ENCODE measurements at places on chromosomes 13 and 19.

- DNase-seq: no peak
Observed at GRCh38 chr13:32381539-32381938, 46.4 kb downstream of the N4BP2L1 start.

GRCh38 chr19:46637224-46637623 lies 1.2 kb upstream of the GNG8 start:
- no peak for DNase-seq

DNA sequence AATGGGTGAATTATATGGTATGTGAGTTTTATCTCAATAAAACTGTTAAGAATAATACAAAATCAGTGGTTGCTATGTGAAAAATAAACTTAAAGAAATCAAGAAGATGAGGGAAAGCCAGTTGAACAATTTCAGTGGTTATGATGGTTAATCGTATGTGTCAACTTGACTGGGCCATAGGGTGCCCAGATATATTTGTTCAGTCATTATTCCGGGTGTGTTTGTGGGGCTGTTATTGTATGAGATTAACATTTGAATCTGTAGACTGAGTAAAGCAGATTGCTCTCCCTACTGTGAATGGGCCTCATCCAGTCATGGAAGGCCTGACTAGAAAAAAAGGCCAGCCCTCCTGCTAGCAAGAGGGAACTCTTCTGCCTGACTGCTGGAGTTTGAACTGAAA lies 109.3 kb downstream of the LMO7 start:
- no peak for DNase-seq

- no peak for DNase-seq
Observed at GRCh38 chr13:62829486-62829885, 1413.8 kb upstream of the PCDH20 start.

GRCh38 chr13:50762969-50763567 lies 80.4 kb downstream of the DLEU7 start:
- no peak for DNase-seq

DNA sequence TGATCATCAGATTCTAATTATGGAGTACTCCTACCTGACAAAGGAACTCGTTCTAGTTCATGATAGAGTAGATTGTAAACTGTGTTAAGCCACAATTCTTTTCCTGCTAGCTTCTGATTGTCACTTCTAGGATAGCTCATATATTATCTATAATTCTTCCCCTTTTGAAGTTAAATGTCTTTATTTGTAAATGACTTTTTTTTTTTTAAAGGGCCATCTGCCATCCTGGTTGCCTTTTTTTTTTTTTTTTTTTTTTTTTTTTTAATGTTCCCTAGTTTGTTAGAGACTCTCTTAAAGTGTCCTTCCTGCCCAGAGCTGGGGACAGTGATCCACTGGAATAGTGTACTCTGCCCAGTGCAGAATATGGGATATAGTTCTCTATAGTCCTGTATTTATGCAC lies 4.3 kb downstream of the CHAMP1 start:
- no peak for DNase-seq

DNA sequence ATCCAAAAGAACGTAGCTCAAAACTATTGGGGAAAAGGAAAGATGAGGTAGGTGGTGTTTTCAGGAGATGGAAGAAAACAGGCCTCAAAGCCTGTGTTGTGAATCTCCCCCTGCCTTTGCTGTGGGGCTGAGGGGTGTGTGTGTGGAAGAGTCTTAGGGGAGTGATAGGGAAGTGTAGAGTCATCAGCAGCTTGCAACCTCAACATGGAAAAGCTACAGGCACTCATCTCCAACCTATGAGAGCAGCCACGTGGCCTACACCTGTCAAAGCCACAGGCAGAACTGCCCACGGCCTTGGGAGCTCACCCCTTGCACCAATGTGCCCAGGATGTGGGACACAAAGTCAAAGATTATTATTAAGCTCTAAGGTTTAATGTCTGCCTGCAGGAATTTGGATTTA lies 4.3 kb upstream of the SIGLEC12 start:
- no peak for DNase-seq

GRCh38 chr13:111616203-111616602 lies 295.8 kb downstream of the TEX29 start:
- no peak for DNase-seq

GRCh38 chr13:99254830-99255229 lies 3.3 kb downstream of the GPR18 start:
- no peak for DNase-seq

DNA sequence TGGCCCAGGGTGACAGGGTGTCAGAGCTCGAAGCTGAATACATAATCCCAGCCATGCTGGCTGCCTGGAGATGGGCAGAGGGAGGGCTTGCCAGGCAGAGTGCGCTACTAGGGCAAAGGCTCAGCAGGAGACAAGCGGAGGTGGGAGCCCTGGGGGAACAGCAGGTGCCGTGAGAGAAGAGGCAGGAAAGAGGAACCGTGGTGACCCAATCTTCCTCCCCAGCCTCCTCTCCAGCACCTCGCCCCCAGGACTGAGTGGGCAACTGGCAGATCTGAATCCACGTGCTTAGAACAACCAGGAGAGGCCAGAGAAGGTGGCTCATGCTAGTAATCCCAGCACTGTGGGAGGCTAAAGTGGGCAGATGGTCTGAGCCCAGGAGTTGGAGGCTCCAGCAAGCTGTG lies 11.0 kb upstream of the CCL25 start:
- DNase-seq: no peak

DNA sequence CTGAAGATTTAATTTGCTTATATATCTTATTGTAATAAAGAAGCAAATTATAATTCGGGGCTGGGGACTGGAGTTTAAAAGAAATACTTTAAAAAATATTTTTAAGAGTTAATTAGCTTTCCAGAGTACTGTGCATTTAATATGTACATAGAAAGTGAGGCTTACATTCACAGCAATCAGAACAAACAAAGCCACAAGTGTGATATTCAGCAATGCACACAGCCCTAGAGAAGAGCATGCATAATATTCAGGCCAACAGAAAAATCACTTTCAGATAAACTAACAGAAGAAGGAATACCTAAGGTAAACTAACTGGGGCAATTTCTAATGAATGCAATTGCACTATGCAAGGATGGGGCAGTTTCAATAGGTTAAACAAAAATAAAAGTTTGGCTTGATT lies 241.8 kb downstream of the GPC6 start:
- DNase-seq: no peak

- DNase-seq: no peak
Observed at GRCh38 chr13:112967686-112968379, 1.2 kb upstream of the MCF2L start.

DNA sequence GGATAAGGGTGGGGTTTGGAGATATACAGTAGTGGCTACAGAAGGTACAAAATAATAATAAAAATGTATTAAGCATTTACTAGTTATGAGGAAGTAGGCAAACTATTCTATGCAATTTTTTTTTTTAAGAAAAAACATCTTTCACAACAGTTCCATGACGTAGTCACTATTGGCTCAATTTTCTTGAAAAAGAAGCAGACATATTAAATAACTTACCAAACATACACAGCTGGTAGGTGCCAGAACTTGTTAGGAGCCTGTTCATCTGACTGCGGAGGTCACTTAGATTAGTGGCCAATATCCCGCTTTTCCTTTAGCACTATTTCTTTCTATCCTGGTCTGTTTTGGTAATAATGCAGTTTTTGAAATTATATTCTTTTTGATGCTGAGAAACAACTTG lies 593.5 kb downstream of the KCTD12 start:
- no peak for DNase-seq

DNA sequence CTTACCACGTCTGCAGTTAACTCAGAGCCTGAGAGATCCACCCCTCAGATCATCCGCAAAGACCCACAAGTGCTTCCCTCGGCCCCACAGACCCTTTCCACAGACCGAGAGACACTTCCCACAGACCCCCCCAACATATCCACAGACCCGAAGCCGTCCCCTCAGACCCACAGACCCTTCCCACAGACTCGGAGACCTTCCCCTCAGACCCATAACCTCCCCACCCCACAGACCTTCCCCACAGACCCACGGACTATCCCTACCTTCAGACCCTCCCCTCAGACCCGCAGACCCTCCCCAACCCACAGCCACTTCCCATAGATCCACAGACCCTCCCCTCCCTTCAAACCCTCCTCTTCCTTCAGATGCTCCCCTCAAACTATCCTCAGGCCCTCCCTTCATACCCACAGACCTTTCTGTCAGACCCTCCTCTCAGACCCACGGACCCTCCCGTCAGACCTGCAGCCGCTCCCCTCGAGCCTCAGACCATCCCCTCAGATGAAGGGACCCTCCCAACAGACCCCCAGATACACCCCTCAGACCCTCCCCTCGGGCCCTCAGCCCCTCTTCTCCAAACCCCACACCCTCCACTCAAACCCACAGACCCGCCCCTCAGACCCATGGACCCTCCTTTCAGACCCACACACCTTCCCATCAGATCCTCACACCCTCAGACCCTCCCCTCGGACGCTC lies 20.1 kb upstream of the TFDP1 start:
- no peak for DNase-seq

DNA sequence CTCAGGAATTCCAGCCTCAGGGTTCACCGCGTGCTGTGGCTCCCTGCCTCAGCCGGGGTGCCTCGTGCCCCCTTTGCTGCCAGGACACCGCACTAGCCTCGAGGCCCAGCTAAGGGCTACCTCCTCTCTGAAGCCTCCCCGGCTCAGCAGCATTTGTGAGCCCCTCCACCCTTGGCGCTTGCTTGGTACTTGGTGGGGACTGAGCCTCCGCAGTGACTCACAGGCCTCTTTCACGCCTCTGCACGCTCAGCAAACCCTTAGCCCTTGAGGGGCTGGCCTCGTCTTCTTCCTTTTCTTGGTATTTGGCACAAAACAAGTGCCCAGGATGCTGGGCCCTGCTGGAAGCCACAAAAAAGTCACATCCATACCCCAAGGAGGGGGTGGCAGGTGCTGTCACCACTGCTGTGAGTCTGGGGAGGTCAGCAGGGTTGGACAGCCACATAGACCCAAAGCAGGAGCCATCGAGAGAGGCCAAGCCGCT lies 85.4 kb upstream of the TM9SF2 start:
- DNase-seq: no peak

- DNase-seq: no peak
Observed at GRCh38 chr13:101258071-101258470, 158.2 kb downstream of the NALCN start.

- DNase-seq: no peak
Observed at GRCh38 chr19:21197590-21198295, 55.9 kb downstream of the ZNF431 start.

DNA sequence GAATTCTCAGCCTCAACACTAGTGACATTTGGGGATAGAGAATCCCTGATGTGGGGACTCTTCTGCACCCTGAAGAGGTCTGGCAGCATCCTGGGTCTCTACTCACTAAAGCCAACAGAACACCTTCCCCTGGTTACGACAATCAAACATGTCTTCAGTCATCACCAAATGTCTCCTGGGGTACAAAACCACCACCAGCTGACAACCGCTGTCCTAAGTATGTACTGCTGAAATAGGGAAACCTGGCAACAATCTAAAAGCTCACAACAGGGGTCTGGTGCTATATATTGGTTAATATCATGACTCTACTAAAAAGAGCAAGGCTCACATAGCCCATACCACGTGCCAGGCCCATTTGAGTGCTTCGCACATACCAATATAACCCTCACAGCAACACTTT lies 13.4 kb downstream of the AKT2 start:
- DNase-seq: no peak

GRCh38 chr19:10353793-10354391 lies 14.5 kb upstream of the ICAM3 start:
- DNase-seq: no peak

GRCh38 chr13:106038752-106039151 lies 496.7 kb downstream of the EFNB2 start:
- DNase-seq: no peak

- DNase-seq: no peak
Observed at GRCh38 chr13:68895696-68896095, 1211.9 kb upstream of the ATXN8OS start.

- peak; percentile 52 for DNase-seq
Observed at GRCh38 chr13:50125554-50126262, 110.5 kb downstream of the KCNRG start.

DNA sequence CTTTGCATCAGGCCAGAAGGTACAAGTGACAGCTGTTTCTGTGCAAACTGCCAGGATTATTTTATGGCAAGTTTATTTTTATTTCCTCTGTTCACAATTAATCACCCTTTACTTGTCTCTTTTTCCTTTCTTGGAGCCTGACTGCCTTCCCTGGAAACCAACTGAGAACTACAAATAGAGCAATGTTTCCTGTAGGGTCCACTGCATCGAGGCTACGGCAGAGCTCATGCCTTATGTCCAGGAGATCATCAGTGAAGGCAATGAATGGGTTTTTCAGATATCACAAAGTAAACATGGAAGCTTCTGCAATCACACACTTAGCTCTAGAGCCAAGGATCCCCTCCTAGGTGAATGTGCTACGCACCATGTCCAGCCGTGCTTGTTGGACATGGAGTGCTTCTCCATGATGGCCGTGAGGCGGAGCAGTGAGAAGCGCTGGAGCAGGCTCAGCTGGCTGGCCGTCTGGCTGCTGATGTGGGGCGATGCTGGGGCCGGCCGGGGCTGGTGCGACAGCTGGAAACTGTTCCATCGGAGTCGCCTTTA lies 110.9 kb downstream of the KL start:
- no peak for DNase-seq

GRCh38 chr13:29319451-29319850 lies 276.0 kb downstream of the SLC7A1 start:
- no peak for DNase-seq

GRCh38 chr13:90321281-90321931 lies 1026.1 kb upstream of the MIR17HG start:
- no peak for DNase-seq

- DNase-seq: no peak
Observed at GRCh38 chr19:10769533-10770491, 51.9 kb downstream of the DNM2 start.

DNA sequence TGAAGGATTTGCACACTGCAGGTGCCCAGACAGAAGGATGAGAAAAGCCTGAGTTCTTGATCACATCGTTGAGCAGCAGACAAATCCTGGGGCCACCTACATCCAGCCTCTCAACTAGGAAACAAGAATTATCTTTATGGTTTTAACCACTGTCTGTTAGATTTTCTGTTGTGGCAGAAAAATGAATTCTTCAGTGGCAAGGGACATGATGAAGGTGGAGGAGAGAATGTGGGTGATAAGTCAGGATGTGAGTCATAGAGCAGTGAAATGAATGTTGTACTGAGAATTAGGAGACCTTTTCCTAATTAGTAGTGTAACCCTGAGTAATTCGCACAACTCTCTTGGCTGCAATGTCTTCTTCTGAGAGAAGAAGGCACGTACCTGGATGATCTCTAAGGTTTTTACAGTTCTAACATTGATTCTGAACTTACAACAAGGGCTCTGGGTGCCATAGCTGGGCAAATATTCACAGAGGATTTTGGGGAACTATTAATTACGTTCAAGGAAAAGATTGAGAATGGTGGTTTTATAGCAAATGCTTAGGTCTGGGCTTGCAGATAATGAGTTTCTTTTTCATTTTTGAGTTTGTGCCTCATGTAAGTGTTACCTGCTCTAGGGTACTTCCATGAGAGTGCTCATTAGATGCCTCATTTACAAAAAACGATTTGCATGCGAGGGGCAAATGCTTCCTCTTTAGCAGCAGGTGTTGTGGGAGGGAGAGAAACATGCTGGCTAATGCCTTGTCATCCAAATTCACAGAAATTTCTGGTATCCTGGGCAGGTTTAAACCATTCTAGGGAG lies 111.0 kb upstream of the KL start:
- DNase-seq: no peak

GRCh38 chr13:112114391-112114790 lies 47.4 kb downstream of the SOX1 start:
- no peak for DNase-seq
